Brain pericyte (primary cell): ENCODE measurements at places on chromosomes 12 and 14.
A peak's percentile ranks its signal among the peaks of the same experiment; 100 is the strongest.

DNA sequence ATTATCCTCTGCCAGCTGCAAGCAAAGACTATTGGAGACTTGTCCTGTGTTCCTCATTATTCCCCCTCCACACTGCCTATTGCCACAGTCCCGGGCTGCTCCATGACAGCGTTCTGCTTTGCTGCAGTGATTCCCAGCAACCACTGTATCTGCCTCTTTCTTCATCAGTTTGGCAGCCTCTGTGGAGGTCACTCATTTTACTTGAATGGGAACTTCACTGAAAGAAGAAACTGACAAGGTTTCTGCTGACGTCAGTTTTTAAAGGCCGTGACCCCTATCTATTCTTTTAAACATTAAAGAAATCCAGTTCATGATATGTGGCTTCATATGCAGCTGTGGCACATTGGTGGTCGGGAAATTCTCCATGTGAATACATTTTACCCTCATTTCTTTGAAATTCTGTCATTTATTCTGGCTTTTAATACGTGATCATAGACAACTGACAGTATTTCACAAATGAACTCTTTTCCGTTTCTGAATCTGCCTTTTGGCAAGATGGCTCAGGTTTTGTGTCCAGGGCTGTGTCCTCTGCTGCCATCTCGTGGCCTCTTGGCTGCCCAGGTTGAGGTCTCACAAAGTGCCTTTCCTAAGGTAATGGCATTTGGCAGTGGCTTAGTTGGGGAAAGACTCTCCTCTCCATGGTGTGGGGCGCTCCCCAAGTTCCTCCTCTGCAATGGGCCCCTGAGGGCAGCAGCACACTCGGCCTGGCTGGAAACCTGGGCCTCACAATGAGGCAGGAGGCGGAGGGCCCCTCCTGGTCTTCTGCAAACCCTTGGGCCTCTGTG lies 5.8 kb downstream of the TMEM253 start:
- DNase-seq, result no peak

- no peak for DNase-seq
These were observed 247.6 kb downstream of the CHST11 start for GRCh38 chr12:104704224-104704779.

GRCh38 chr14:94476023-94476422 lies at the start of gene SERPINA9:
Gene SERPINA9 (minus strand): TSS chr14:94476197. CDS start chr14:94469840, 6,357 bp downstream.
- no peak for DNase-seq

- no peak for DNase-seq
These were observed 63.7 kb downstream of the PUS7L start for GRCh38 chr12:43694879-43695278.

DNA sequence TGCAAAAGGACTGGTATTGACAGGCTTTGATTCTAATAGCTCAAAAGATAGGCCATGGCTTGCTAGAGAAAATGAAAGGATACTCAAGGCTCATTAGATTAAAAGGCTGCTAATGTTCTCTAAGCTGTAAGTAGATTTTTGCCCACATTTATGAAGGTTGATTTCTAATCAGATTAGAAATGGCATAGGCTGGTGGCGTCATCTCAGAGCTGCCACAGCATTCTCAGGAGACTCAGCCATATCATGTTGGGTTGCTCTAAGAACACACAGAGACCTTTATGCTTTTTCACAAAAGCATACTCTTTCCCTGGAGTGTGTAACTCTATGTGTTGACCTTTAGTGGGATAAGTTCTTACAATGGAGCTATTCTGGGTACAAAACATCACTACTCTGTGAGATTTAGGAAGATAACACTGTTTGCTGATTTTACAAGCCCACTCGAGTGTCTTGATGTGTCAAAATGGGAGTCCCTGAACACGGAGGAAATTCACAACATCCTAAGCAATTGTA lies 576.0 kb downstream of the NRXN3 start:
- no peak for DNase-seq

- DNase-seq, result no peak
These were observed 14.9 kb upstream of the MYH7 start for GRCh38 chr14:23450379-23450778.

- no peak for DNase-seq
These were observed 66.4 kb downstream of the CHST11 start for GRCh38 chr12:104522985-104523722.

- no peak for DNase-seq
These were observed 19.3 kb downstream of the EIF5 start for GRCh38 chr14:103353362-103353761.

DNA sequence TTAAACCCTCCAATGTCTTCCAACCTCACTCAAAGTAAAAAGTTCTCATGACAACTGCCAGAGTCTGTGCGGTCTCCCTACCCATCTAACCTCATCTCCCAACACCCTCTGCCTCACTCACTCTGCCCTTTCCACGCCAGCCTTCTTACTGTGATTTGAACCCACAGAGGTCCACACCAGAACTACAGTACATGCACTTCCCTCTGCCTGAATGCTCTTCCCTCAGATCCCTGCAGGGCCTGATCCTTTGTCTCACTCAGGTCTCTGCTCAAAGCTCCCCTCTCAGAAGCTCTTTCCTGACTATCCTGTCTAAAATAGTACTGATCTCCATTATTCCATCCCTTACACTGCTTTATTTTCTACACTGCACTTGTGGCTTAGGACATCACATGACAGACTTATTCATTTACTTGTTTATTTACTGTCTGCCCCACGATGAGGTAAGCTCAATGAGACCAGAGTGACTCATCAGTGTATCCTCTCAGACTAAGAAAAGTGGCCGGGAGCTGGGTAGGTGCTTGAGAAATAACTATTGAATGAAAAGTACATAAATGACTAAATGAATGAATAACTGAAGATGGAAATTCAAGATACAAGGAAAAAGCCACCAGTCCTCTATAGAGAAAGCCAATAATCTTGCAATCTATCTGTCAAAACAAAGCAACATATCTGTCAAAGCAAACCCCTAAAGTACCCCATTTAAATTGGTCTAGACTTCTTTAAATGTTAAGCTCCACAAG lies 17.1 kb downstream of the POMT2 start:
- DNase-seq, result peak; percentile 50

DNA sequence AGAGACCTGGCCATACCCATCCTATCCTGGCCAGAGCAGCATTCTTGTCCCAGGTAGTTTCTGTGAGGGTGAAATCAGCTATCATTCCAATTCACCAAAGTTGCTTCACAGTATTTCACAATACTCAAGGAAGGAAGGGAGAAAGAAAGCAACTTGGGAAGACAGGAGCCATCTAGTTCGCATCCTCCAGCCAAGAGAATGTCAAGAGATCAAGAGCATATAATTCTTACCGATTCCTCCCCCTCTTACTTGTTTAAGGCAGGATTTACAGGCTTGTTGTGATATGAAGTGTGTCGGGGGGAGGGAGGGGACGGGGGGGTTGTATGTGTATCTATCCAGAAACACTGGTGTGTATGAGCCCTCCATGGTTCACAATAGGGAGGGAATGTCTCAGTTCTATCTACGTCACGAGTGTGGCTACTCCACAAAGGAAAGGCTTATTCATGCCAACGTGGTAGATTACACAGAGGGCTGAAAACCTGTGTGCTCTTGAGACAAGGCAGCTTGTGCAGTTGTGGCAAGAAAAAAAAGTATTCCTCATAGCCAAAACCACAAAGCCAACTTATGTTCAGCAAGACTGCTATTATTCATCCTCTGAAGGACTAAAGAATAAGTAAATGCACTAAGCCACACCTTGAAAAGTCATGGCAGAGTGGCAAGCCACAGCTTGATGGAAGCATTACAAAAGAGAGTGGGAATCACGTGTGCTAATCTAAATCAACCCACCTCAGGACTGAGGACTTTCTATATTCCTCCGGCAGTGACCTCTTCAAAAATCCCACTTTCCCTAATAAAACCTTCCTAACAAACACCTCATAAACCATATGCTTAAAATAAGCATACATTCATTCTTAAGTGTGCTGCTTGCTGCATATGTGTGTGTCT lies 35.0 kb downstream of the CORO1C start:
- DNase-seq, result no peak

GRCh38 chr14:26400373-26400772 lies 197.5 kb downstream of the NOVA1 start:
- DNase-seq, result no peak

- DNase-seq, result no peak
These were observed 2.4 kb downstream of the DHH start for GRCh38 chr12:49092086-49092815.

DNA sequence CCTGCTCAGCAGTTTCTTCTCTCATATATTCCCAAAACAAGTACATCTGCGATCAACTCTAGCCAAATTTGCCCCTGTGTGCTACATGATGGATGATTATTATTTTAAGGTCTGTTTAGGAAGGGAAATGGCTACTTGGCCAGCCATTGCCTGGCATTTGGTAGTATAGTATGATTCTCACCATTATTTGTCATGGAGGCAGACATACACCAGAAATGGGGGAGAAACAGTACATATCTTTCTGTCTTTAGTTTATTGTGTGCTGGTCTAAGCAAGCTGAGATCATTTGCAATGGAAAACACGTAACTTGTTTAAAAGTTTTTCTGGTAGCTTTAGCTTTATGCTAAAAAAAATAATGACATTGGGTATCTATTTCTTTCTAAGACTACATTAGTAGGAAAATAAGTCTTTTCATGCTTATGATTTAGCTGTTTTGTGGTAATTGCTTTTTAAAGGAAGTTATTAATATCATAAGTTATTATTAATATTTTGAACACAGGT lies 45.5 kb downstream of the EID3 start:
- no peak for DNase-seq

GRCh38 chr12:132490422-132491137 lies 629 bp downstream of the FBRSL1 start:
- DNase-seq, result no peak

DNA sequence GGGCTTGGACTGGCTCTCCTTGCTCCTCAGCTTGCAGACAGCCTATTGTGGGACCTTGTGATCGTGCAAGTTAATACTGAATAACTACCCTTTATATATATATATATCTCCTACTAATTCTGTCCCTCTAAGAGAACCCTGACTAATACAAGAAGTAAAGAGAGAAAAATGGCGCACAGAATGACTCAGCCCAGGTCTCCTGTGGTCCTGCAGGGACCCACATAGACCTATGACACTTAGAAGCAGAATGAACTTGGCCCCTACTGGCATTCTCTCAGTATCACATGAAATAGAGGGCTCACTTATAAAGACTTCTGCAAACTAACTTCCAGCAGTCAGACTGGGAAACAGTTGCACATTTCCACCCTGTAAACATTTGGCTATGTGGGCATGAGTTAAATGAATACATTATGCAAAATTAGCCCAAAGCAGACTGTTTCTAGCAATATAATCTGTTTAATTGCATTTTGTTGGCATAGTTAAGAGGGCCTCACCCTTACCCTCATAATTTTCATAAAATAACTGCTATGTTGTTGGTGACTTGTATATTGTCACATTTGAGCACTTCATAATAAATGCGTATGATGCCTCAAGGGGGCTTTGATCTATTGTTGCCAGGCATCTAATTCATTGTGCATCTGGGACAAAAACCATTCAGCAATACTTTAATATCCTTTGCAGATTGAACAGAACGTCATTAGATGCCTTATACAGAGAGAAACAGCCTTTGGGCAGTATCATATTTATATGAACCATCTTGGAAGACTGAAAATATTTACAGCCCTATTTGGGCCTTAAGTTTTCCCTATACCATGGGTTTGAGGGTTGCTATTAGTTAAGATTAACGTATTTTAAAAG lies 349.7 kb upstream of the DIO2 start:
- DNase-seq, result no peak

GRCh38 chr12:132525011-132525832 lies 35.3 kb downstream of the FBRSL1 start:
- DNase-seq, result no peak

DNA sequence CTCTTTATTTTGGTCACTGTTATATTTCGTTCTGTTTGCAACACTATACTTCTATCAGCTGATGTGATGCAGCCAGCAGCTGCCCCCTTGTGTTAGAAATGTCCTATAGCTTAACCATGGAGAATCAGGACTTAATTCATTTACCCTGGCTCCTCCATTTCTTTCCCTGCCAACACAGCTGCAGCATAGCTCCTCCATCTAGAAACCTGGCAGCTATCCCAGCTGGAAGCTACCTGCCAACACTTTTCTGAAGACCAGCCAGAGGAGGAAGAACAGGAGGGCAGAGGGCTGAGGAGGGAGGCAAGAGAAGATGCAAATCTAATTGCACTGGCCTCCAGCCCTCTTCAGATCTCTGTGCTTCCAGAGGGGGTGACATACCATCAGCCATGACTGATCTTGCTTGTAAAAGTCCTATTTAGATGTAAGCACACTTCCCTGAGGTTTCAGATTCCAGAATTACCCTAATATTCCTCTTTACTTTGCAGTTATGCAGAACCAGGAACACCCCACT lies 156.8 kb upstream of the TMEM260 start:
- peak; percentile 31 for DNase-seq

- no peak for DNase-seq
These were observed 21.5 kb upstream of the PTPRQ start for GRCh38 chr12:80422550-80422949.

- DNase-seq, result no peak
These were observed 9.9 kb upstream of the CCT2 start for GRCh38 chr12:69575346-69575745.

DNA sequence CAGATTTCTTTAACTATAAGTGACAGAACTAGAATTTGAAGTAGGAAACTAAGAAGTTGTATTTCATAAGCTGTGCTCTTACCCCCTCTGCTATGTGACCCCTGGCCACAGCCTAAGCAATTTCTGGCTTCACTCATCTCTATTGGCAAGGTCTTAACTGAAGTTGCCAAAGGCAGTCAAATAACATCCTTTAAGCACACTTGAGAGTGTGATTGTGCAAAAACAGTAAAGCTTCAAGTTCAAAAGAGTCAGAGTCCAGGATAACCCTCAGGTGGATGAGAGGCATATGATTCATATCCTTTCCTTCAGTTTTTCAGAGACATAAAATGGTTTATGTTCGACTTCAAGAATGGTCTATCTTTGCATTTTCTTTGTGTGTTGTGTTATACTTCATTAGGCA lies 45.2 kb downstream of the GRIP1 start:
- no peak for DNase-seq

DNA sequence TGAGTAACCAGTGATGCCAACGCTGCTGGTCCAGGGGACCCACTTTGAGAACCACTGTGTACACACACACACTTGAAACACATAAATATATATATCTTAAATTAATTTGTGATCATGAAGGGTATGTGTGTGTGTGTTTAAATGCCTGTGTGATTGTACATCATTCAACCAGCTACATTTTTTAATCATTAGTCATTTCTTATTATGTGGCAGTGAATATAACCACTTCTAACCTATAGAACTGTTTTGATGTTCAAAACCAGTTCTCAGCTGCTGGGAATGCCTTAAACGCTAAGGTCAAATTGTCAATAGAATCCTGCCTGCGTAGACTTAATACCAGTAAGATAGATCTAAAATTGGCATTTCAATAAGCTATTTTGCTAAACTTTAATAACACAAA lies 330.0 kb downstream of the SYT1 start:
- DNase-seq, result no peak

DNA sequence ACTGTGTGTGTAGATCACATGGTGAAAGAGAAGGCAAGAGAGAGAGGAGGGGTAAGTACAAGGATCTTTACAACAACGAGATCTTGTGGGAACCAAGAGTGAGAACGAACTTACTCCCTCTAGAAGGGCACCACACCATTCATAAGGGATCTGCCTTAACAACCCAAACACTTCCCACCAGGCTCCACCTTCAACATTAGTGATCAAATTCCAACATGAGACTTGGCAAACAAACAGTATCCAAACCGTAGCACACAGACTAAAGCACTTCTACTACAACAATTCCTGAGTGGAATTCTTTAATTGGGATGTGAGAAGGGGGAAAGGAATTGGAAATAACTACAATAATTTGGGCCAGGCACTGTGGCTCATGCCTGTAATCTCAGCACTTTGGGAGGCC lies 35.0 kb upstream of the ESR2 start:
- DNase-seq, result no peak
